ENCODE measurements at places on chromosomes 5 and 9.

- DNase-seq, result no peak
These were observed 454.8 kb upstream of the CDH10 start for GRCh38 chr5:25099538-25099937.

- DNase-seq, result no peak
These were observed 848.8 kb upstream of the ACO1 start for GRCh38 chr9:31535651-31536050.

GRCh38 chr5:144177548-144177947 is 6.9 kb downstream of the KCTD16 start:
- no peak for DNase-seq

DNA sequence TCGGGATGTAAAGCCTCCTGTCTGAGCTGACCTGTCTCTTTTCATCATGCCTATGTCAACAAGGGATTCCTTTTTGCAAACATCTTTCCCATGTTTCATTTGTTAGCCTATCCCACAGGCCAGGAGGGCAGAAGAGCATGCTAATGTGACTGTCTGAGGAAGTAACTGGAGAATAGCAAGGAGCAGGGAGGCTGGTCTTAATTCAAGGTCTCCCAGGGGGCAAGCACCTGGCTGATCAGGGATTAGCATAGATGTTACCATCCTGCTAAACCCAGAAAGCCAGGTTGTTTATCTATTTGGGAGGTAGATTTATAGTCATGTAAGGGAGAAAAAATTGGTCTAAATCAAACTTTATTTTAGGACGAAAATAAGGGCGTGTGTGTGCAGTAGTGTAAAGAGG is 36.7 kb upstream of the MAP1B start:
- no peak for DNase-seq

DNA sequence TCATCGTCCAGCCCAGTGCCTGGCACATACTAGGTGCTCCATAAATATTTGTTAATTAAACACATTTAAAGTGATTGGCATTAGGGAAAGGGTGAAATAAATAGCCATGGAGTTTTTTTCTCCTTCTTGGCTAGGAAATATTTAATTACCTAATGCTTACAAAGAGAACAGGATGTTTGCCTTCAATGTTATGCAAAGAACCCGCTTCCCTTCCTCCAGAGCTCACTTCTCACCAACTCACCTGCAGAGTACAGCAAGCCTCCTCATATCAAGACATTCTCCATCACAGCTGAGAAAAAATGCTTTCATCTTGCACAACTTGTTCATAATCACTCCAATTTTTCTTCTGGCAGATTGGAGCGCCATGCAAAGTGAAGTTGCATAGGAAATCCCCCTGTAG is 161.7 kb upstream of the STK32A start:
- no peak for DNase-seq

All from CD8-positive, alpha-beta T cell (primary cell).